ENCODE measurements at places on chromosomes 5 and 9.

- DNase-seq, result no peak
Measured at GRCh38 chr5:1975898-1976765, 93.4 kb upstream of the IRX4 start.

DNA sequence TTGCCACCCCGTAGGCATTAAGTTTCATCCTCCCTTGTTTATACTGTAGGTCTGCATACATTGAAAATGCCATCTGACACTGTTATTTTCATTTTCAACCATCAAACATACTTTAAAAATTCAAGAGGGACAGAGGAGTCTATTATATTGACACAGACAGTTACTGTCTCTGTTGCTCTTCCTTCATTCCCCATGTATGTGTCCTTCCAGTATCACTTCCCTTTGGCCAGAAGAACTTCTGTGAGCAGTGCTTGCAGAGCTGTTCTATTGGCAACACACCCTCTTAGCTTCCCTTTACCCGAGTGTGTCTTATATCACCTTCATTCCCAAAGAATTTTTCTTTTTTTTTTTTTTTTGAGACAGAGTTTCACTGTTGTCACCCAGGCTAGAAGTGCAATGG lies 42.8 kb downstream of the RASGEF1C start:
- no peak for DNase-seq

DNA sequence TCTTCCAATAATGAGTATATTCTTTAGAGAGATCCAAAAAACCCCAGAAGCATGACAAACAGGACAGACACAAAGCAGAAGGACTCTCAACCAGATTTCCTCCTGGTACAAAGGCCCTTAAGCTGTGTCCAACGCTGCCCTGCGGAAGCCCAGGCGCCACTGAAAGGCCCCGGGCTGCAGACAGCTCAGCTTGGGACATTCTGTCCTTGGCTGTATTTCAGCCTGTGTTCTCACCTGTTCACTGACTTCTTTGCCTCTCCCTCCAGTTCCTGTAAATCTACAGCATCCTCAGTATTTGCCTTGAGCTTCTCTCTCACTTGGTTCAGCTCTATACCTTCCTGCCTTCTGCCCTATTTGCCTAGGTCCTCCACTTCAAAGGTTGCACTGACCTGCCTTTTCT lies 96.5 kb downstream of the SH3TC2 start:
- DNase-seq, result no peak

- no peak for DNase-seq
Measured at GRCh38 chr5:31894141-31894540, 255.2 kb downstream of the PDZD2 start.

DNA sequence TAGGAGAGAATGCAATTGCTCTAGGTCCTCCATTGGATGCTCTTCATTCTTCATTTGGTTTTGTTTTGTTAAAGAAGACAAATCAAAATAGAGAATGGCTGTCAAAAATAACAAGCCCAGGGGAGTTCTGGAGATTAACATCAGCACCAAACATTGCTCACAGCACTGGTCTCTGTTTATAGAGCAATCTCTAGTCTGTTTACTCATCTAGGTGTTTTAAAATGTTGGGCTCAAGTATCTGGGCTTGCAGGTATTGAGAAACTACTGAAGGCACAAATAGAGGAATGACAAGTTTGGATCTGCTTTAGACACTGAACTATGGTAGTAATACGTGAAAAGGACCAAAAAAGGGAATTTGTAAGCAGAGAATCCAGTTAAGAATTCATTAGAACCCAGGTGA lies 77.0 kb upstream of the TMC1 start:
- no peak for DNase-seq

DNA sequence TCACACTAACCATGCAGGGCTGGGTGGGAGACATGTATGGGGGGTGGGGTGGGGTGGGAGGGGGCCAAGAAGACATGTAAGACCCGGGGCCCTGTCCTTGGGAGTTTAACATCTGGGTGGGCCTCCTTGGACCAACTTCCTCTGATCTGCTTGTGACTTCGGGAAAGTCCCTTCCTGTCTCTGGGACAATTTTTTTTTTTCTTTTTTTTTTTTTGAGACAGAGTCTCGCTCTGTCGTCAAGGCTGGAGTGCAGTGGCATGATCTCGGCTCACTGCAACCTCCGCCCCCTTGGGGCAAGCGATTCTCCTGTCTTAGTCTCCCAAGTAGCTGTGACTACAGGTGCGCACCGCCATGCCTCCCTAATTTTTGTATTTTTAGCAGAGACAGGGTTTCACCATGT lies 23.8 kb upstream of the IER5L start:
- no peak for DNase-seq

GRCh38 chr5:145463634-145464033 lies 371.5 kb downstream of the PRELID2 start:
- DNase-seq, result no peak

DNA sequence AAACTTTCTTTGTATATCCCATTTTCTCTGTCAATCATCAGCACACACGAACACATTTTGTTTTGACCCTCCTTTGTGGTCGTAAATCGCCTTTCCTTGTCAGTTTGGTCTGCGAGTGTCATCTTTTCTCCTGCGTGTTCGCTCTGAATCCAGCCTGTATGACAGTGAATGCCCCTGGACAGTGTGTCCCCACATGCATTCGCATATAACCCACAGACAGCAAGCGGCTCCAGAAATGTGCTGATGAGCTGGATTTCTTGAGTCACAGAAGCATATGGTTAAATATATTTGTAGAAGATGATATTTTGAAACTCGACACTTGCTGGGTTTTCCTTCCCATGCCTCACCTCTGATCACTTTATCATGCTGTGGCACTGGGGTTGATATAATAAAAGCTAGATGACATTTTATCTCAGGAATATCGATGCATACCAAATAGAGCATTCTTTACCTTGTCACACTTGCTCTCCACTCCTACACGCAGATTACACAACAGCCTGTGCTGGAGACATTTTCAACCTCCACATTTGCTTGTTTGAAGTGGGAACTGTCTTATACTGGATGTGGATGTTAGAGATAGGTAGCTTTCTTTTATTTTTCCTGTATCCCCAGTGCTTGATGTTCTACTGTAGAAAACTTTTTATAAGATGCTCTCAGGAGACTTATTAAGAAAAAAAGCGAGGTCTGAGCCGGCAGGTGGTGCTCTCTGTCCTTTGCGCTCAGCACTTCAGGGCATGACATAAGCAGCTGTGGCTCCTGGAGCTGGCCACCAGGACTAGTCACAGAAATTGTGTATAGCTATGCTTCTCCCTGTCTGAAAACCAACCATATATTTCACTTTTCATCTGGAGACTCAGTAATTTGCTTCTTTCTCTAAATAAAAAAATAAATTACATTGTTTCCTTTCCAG lies 215.1 kb downstream of the SH3GL2 start:
- DNase-seq, result no peak

GRCh38 chr5:1933364-1934055 lies 50.8 kb upstream of the IRX4 start:
- no peak for DNase-seq

DNA sequence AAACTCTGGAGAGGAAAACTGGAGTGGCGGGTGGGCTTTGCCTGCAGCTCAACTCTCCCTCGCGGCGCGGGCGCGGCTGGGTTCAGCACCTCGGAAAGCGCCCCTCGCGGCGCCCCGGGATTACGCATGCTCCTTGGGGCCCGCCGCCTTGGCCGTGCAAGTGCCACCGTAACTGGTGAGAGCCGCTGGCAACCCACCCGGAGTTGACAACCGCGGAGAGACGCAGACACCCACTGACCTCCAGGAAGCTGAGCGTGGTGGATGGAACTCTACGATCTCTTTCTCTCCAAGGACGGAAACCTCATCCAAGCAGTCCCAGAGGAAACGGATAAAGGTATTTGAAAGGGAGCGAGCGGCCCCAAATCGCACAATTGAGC lies 194 bp upstream of the RXFP3 start:
- peak; percentile 61 for DNase-seq

Data from activated T-cell treated with anti-CD3 and anti-CD28 coated beads, Interleukin-2, amount 50 U/mL, for 72 hours (primary cell).